ENCODE measurements at places on chromosomes 2 and 18.
A peak's percentile ranks its signal among the peaks of the same experiment; 100 is the strongest.

DNA sequence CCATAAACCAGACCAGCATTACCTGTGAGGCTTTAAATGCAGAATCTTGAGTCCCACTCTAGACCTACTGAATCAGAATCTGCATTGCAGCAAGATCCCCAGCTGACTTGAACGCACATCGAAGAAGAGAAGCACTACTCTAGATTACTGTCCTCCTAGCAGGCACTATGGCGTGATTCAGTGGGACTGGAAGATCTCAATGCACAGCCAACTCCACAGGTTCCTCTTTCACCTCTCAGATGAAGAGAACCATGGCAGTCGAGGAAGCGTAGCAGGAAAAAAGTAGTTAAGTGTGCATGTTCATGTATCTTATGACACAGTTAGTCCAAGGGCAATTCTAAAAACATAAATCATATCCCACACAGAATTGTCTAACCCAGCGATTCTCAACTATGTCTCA is 97.4 kb downstream of the STK39 start:
- DNase-seq, result no peak

- DNase-seq, result no peak
These were observed 35.4 kb upstream of the PGAP1 start for GRCh38 chr2:196961889-196962288.

- DNase-seq, result no peak
These were observed 163.0 kb upstream of the LINC00305 start for GRCh38 chr18:64311859-64312258.

- no peak for DNase-seq
These were observed 6.9 kb upstream of the MAP4K4 start for GRCh38 chr2:101690547-101691152.

GRCh38 chr2:1350111-1350510 is 63.2 kb upstream of the TPO start:
- no peak for DNase-seq

DNA sequence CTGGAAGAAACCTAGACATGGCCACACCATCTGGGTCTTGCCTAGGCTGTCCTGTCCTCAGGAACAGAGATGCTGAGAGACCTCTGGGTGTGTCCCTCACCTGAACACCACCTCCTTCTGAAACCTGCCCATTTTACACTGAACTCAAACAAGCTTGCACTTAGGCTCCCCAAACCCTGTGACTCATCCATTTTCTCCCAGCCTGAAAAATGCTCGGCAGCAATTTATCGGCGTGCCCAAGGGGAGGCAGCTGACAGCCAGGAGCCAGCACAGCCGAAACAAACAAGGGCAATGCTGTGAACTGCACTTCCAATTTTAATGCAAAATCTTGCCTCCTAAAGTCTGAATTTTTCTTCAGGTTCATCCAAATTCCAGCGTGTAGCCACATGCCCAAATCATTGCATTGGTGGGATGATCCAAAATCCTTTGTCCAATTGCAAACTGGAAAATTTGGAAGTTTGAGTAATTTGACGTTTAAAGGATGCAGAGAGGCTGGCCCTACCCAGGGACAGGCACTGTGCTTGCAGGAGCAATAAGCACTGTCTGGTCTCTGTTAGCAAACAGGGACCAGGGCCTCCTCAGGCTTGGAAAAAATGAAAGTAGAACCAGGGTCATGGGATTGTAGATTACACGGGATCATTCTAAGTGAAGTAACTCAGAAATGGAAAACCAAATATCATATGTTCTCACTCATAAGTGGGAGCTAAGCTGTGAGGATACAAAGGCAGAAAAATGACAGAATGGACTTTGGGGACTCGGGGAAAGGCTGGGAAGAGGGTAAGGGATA is 67.7 kb downstream of the GALNT14 start:
- DNase-seq, result no peak

DNA sequence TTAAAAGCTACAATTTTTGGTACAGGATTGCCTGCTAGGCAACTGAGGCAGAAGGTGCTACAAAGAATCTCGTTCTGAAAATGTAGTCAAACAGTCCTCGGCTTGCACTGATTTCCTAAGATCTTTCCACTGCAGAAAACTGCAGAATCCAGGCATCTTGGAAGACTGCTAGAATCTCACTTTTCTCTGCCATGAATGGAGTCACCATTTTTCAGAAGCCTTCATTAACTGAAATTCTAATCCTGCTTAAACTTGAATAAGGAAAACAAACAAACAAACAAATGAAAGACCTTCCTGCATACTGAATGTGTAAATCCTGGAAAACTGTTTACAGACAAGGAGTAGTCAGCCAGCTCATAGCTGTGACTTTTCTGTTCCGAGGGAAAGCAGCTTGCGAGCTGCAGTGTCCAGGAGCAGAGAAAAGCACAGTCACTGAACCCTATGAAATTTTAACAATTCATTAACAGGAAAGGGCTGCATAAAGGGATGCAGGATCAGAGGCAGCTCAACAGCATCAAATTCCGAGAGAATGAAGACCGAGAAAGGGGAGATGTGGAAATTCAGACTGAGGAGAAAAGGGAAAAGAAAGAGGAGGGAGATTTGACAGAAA is 210.5 kb upstream of the PIK3C3 start:
- no peak for DNase-seq

GRCh38 chr2:3864943-3865865 is 161.8 kb downstream of the DCDC2C start:
- no peak for DNase-seq

GRCh38 chr2:63058921-63059792 is 8.5 kb downstream of the OTX1 start:
- no peak for DNase-seq

DNA sequence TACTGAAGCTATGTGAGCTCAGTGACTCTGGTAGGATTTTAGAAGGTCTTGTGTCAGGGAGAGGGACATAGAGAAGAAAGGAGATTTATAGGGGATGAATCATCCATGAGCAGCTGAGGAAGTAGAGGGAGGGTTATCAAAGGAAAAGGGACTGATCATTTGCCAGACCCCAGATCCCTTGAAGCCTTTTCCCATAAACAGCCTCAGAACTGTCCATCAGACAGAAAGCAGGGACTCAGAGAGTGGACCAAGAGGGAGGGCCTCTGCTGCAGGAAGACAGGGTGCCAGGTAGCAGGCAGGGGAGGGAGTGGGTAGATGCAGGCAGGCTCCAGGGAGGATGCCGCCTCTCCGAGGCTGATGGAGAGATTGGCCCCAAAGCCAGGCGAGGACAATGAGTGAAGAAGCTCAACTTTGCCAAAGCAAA is 133.9 kb downstream of the TNS1 start:
- DNase-seq, result peak; percentile 83

GRCh38 chr2:235433860-235434259 is 60.0 kb upstream of the AGAP1 start:
- DNase-seq, result peak; percentile 95

Measured in adrenal gland (tissue), 19 donors.